ENCODE measurements at places on chromosomes 12 and 14. TPM values are rescaled to one million over a fixed set of nuclear protein-coding genes. Genes with fewer than 3 reads are reported as not detected.

GPX2 gene
- total RNA-seq: not detected

DNA sequence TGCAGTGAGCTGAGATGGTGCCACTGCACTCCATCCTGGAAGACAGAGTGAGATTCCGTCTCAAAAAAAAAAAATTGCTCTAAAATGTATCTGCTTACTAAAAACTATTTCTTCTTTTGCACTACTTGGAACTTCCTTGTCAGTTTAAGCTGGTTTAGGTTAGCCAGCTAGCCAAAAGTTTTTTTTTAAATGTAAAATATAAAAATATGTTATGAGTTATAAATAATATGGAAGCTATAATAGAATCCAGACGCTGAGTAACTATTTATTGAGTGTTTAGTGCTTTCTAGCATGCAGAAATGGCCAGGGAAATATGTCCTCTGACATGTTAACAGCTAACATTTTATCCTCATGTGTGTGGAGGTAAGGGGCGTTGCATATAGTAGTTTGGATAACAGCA is 85.6 kb downstream of the PLEKHA5 start:
- no peak for DNase-seq

TBC1D30 gene
- 0.72 TPM for total RNA-seq

OLR1 gene
- total RNA-seq: not detected

- DNase-seq: no peak
Measured at GRCh38 chr14:80699861-80700260, 241.7 kb downstream of the CEP128 start.

- DNase-seq: no peak
Measured at GRCh38 chr14:65223636-65224035, 121.3 kb upstream of the MAX start.

DNA sequence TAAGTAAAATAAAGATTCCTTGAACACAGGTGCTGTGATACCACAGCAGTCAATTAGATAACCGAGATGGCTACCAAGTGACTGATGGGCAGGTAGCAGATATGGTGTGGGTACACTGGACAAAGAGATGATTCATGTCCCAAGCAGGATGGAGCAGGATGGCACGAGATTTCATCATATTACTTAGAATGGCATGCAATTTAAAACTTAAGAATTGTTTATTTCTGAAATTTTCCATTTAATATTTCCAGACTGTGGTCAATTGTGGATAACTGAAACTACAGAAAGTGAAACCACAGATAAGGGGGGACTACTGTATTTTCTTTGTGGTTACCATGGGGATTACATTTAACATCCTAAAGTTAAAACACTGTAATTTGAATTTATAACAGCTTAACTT is 7.5 kb upstream of the ZFP36L1 start:
- DNase-seq: no peak

LRRC10 gene
- not detected for total RNA-seq

GRCh38 chr12:92961949-92962348 is 32.9 kb upstream of the EEA1 start:
- no peak for DNase-seq

DNA sequence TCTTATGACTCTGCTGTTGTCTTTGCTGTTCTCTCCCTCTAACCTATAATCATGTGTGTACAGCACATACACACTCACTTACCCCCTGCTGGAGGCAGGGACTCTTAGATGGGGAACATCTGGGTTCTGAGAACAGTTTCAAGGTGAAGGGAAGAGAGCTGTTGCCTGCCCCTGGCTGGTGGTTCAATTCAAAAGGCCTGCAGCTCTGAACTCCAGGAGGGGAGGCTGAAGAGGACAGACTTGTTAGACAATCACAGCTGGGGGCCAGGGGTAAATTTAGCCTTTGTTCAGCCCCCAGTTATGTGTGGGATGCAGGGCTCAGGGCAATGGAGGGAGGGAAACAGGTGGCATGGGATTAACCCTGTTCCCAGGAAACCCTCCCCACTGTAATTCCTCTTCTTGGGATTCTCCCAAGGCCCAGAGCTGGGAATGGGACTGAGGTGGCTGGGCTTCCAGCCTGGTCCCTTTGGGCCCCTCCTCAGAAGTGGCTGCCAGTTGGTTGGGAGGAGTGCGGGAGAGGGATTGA is 1.9 kb downstream of the MYL6B start:
- no peak for DNase-seq

GRCh38 chr12:89384050-89384758 is 31.9 kb upstream of the DUSP6 start:
- DNase-seq: no peak

GRCh38 chr12:3218228-3219171 is 141.3 kb downstream of the TSPAN9 start:
- DNase-seq: no peak

REC8 gene
- total RNA-seq: 32.9 TPM

DNA sequence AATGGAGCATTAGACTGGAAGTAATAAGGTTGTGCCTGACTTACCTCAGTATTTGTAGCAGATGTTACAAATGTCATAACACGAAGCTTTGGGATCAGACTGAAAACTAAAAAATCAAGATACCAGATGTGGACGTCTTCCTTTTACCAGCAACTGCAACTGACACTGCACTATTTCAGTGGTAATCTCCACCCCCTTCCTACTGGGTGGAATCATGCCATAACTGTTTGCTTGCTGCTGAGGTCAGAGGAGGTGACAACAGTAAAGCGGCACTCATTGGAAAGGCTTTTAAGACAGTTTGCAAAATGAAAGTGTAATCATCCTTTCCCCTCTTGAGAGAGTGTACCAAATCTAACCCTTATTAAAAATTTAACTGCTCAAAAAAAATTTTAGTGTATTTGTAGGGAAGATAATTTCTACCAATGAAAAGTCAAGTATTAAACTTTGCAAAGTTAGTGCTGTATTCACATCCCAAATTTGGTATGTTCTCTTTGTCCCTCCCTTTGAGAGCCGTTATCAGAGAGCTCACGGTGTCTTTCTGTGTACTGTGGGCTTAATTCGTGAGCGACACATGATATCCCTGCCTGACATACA is 420.7 kb downstream of the NPAS3 start:
- no peak for DNase-seq

DYNC1H1 gene
- total RNA-seq: 291 TPM

GRCh38 chr14:63877550-63877939 is 24.7 kb downstream of the SYNE2 start:
- DNase-seq: no peak

DNA sequence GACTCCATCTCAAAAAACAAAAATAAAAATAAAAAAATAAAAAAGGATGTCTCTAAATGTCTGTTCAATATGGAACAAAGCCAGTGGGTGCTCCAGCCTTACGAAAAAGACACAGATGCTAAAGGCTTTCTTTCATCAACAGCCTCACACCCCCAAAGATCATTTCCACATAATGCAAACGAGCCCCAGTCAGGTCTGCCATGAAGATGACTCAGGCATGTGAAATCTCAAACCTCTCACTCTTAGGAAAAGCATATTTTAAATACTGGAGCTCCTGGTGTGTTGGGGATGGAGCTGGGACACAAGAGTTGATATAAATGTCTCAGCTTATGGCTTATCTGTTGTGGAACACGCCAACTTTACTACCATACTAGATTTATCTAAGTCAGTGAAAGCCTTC is 49.9 kb upstream of the PLXNC1 start:
- DNase-seq: no peak

DNA sequence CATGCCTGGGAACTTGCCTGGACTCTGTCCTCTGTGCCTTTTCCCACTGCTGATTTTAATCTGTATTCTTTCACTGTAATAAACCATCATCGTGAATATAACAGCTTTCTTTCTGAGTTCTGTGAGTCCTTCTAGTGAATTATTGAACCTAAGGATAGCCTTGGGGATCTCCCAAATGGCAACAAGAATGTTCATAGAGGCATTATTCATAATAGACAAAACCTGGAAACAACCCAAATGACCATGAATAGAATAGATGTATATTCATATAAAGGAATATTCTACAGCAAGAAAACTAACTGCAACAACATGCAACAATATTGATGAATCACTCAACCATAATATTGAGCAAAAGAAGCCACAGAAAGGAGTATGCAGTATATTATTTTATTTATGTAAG is 44.7 kb upstream of the CEP83 start:
- DNase-seq: no peak

- no peak for DNase-seq
Measured at GRCh38 chr12:51077930-51078329, 5.5 kb downstream of the CSRNP2 start.

DNA sequence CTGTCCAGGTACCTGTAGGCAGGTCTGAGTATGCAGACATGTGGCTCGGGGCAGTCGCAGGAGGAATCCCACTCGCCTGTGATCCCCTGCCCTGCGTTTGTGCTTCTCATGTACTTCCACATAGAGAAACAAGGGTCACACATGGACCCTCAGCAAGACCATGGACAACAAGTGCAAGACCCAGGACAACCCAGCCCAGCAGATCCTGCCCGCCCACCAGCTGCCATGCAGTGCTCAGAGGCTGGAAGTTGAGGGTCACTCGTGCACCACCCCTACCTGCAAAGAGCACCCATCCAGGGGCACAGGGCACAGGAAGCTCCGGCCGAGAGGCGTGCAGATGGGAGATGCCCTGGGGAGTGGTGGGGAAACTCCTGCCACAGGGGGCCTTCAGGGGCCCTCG is 67.5 kb upstream of the C14orf180 start:
- no peak for DNase-seq

METTL25 gene
- total RNA-seq: 4.6 TPM

SRRM4 gene
- total RNA-seq: not detected

CEBPE gene
- total RNA-seq: 0.27 TPM

HOTAIR gene
- total RNA-seq: not detected

DNA sequence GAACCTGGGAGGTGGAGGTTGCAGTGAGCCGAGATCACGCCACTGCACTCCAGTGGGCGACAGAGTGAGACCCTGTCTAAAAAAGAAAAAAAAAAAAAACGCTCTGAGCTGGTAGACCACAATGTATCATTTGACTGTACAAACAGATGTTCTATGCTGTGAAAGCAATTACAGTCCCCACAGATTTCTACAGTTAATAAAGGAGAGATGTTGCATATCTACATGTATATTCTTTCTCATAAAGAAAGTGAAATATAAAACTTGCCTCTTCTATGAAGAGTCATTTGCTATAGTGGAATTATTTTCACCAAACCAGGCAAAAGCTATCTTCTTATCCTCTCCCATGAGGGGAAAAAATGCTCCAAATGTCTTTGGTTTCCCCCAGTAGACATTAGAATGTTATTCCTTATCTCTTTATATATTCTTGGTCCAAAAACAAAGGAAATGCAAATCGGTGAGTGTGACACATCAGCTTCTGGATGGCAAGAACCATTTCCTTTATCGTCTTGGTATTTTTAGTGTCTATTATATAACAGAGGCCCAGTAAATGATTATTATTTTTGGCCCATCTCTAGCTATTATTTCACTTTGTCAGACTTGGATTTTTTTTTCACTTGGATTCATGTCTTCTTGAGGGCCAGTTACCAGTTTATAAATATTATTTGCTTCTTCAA is 230.4 kb downstream of the SSPN start:
- no peak for DNase-seq

ALG10B gene
- 13.8 TPM for total RNA-seq

DNA sequence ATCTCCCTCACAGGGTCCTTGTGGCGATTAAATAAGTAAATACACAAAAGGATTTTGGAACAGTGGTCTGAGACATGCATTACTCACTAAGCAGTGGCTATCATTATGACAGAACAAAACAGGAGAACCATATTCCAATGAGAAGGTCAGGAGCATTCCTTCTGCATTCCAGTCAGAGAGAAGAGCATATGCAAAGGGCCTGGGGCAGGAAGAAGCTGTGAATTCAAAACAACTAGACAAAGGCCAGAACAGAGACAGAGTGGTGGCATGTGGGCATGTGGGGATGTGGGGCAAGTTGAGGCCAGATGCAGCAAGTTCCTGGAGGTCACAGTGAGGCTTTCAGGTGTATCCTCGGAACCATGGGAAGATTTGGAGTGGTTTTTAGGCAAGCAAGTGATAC is 70.1 kb upstream of the VRK1 start:
- DNase-seq: no peak

C1S gene
- total RNA-seq: 1.7 TPM

- no peak for DNase-seq
Measured at GRCh38 chr12:122944605-122945592, 21.4 kb downstream of the ABCB9 start.

KRT2 gene
- not detected for total RNA-seq

GRCh38 chr14:69487226-69487625 is 2.7 kb downstream of the PLEKHD1 start:
- no peak for DNase-seq

GRCh38 chr12:92208613-92209121 is 63.0 kb upstream of the BTG1 start:
- peak; percentile 39 for DNase-seq

DBX2 gene
- total RNA-seq: not detected

CNTN1 gene
- total RNA-seq: not detected

GRCh38 chr12:23462546-23462945 is 486.9 kb downstream of the SOX5 start:
- no peak for DNase-seq

Data from activated CD8-positive, alpha-beta T cell treated with anti-CD3 and anti-CD28 coated beads for 36 hours (primary cell).